ENCODE measurements at places on chromosomes 11 and 22. TPM values are rescaled to one million over a fixed set of nuclear protein-coding genes. Genes with fewer than 3 reads are reported as not detected.

The LTBP3 gene
- total RNA-seq: 58.5 TPM

The MMP13 gene
- total RNA-seq: not detected

The STT3A gene
- total RNA-seq: 145 TPM

The MMP27 gene
- total RNA-seq: not detected

The VSIG2 gene
- 27.5 TPM for total RNA-seq

The ELMOD1 gene
- total RNA-seq: 1.6 TPM

The C22orf42 gene
- total RNA-seq: not detected

The DDX25 gene
- 0.32 TPM for total RNA-seq

The ZNF280B gene
- total RNA-seq: 1.9 TPM

The ASRGL1 gene
- 5.1 TPM for total RNA-seq

The MS4A12 gene
- not detected for total RNA-seq

The OR2AG2 gene
- 0.26 TPM for total RNA-seq

The OR4A47 gene
- not detected for total RNA-seq

The KRTAP5-8 gene
- not detected for total RNA-seq

The CLCF1 gene
- total RNA-seq: 2.7 TPM

The BBOX1 gene
- total RNA-seq: 0.74 TPM

The OR5A1 gene
- total RNA-seq: not detected

The SAA4 gene
- total RNA-seq: not detected

The CD3E gene
- total RNA-seq: 0.32 TPM

The PTGDR2 gene
- 0.37 TPM for total RNA-seq

The KLHDC7B gene
- 0.11 TPM for total RNA-seq

The APOL5 gene
- total RNA-seq: 1.4 TPM

The HIRA gene
- total RNA-seq: 8.7 TPM

The BSX gene
- total RNA-seq: not detected

The APOA5 gene
- not detected for total RNA-seq

The KRTAP5-3 gene
- not detected for total RNA-seq

The OLFML1 gene
- total RNA-seq: 48.0 TPM

The CD248 gene
- total RNA-seq: 28.7 TPM

The SIAE gene
- 7.8 TPM for total RNA-seq

The EP300 gene
- 104 TPM for total RNA-seq

The PIWIL4 gene
- 6.9 TPM for total RNA-seq

The KRTAP5-2 gene
- not detected for total RNA-seq

The SCN3B gene
- total RNA-seq: 5.6 TPM

The IGHMBP2 gene
- 9.1 TPM for total RNA-seq

The KDM4D gene
- total RNA-seq: 1.2 TPM

The SPTBN2 gene
- 6.7 TPM for total RNA-seq

The LDHA gene
- total RNA-seq: 163 TPM

The APLNR gene
- 50.7 TPM for total RNA-seq

The RNF169 gene
- 35.8 TPM for total RNA-seq

The TSPAN32 gene
- 1.9 TPM for total RNA-seq

The PTPN5 gene
- 0.21 TPM for total RNA-seq

The HBB gene
- 394 TPM for total RNA-seq

The CCDC188 gene
- 0.69 TPM for total RNA-seq

The OR4C15 gene
- total RNA-seq: not detected

The SMC1B gene
- 0.16 TPM for total RNA-seq

The TCN1 gene
- not detected for total RNA-seq

The SGSM1 gene
- total RNA-seq: 1.9 TPM

The LRRN4CL gene
- total RNA-seq: 10.9 TPM

The TMEM45B gene
- total RNA-seq: 18.2 TPM

The LUZP2 gene
- total RNA-seq: 26.4 TPM

The TESMIN gene
- 1.0 TPM for total RNA-seq

The TMEM86A gene
- 2.7 TPM for total RNA-seq

The P2RY2 gene
- 2.3 TPM for total RNA-seq

The CD3G gene
- 1.1 TPM for total RNA-seq

The BDNF gene
- total RNA-seq: 3.3 TPM

All from urinary bladder (tissue), 4 donors.